ENCODE measurements at places on chromosomes 2 and 18. TPM values are rescaled to one million over a fixed set of nuclear protein-coding genes. Genes with fewer than 3 reads are reported as not detected.

DNA sequence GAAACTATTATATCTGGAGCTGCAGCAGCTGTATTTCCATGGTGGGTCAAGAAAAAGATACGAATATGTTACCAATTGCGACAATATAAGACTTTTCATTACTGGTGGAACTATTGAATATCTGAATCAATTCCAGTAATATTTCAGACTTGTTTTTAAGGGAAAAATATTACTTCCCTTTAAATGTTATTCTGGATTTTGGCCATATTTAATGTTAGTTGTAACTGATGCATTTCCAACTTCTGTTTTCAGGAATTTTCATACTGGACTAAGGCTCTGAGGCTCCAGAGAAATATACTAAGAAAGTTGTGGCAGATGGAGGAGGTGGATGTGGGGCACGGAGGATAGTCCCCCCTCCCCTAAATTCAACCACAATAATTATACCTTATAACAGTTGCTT, 555.2 kb upstream of the SETBP1 start:
- DNase-seq, result no peak

GRCh38 chr2:99970292-99970868, 172.0 kb downstream of the AFF3 start:
- no peak for DNase-seq

- DNase-seq, result peak; percentile 45
Observed at GRCh38 chr2:28621172-28622100, 125.6 kb downstream of the PLB1 start.

The MC5R gene
- total RNA-seq, result 0.27 TPM

The REG1A gene
- 8.2 TPM for total RNA-seq

The DYNAP gene
- total RNA-seq, result 0.46 TPM

The B4GALT6 gene
- total RNA-seq, result 56.6 TPM

All from WTC11 (cell line).